Effector memory CD8-positive, alpha-beta T cell (primary cell): ENCODE measurements at places on chromosomes 12 and 14.

- DNase-seq, result no peak
Measured at GRCh38 chr12:13504736-13505135, 308.2 kb downstream of the EMP1 start.

DNA sequence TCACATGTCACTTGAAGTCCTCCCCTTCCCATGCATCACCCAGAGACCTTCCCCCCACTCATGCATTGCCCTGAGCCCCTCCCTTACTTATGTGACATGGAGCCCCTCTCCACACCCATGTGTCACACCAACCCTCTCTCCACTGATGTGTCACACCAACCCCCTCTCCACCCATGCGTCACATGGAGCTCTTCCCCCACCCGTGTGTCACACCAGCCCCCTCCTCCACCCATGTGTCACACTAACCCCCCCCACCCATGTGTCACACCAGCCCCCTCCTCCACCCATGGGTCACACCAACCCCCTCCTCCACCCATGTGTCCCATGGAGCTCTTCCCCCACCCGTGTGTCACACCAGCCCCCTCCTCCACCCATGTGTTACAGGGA is 30.4 kb downstream of the RTL1 start:
- no peak for DNase-seq

DNA sequence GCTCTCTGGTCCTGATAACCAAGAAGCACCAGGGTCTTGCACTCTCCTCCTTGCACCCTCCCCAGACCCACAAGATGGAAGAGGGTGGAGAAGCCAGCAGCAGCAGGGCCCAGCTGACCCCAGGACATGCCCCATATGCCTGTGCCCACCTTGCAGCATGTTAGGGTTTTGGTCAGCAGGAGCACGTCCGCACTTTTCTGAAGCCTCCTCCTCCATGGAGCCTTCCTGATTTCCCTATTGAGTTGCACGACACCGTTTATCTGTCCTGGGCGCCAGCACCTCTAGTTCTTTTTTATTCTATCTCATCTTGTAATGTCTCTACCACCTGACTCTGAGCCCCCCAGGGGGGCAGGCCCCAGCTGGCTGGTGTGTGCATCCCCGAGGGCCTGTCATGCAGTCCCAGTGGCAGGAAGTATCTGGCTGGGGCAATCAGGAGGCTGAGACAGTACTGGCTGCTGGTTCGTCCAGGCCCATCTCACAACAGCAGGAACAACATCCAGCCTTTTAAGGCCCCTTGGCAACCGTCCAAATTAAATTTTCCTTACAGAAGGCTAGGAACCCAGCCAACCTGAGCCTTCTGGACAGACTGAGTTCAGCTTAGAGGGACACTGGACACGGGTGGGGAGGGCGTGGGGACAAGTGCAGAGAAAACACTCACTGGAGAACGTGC is 39.6 kb downstream of the CCDC85C start:
- no peak for DNase-seq

- DNase-seq, result no peak
Measured at GRCh38 chr14:56580221-56580711, 668 bp downstream of the TMEM260 start.

DNA sequence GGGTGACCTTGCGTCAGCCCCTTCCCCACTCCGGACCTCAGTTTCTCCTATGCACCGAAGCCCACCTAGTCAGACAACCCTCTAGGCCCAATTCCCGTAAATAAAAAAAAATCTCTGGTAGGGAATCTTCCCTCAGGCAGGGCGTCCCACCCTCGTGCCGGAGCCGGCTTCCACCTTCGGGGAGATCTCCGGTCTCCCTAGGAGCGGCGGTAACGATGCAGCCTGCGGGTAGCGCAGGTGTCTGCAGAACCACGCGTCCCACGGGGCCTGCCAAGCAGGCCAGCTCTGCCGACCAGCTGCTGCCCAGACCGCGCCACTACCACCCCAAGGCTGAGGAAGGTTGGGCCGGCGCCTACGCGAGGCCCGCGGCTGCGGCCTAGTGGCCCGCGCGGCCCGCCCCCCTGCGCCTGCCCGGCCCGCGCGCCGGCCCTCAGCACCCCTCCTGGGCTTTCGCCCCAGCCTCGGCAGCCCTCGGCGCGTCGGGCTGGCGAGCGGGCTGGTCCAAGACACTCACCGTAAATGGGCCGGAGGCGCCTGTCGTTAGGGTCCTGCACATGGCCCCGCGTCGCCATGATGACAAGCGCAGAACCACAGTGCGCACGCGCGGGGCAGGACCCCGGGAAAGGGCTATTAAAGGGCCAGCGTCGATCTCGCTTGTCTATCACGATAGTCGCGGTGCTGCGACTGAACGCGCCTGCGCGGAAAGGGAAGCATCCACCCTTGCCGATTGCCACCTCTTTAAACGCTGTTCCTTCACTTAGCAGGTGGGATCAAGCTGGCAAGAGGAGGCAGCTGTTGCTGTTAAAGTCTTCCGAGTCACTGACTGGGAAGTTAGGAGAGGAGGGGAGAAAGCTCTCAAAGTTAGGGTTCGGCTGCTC is at the start of gene NAA25:
Gene NAA25, minus strand, starts transcription at position 582 of the 878 bp plus-strand sequence. Its CDS starts 10 bp downstream, at position 572.
- peak; percentile 80 for DNase-seq

- DNase-seq, result no peak
Measured at GRCh38 chr12:59603754-59604153, 7.9 kb downstream of the SLC16A7 start.

GRCh38 chr14:51845811-51846210 is 14.6 kb upstream of the GNG2 start:
- no peak for DNase-seq

GRCh38 chr14:58643366-58643765 is 5.6 kb downstream of the DACT1 start:
- no peak for DNase-seq

GRCh38 chr12:42673535-42673934 is 84.0 kb upstream of the PRICKLE1 start:
- DNase-seq, result no peak

GRCh38 chr12:13195785-13196129 is 769 bp upstream of the EMP1 start:
- DNase-seq, result no peak

GRCh38 chr12:22046968-22047390 is 961 bp downstream of the CMAS start:
- no peak for DNase-seq

- DNase-seq, result no peak
Measured at GRCh38 chr14:38749936-38750335, 353.1 kb downstream of the SEC23A start.

DNA sequence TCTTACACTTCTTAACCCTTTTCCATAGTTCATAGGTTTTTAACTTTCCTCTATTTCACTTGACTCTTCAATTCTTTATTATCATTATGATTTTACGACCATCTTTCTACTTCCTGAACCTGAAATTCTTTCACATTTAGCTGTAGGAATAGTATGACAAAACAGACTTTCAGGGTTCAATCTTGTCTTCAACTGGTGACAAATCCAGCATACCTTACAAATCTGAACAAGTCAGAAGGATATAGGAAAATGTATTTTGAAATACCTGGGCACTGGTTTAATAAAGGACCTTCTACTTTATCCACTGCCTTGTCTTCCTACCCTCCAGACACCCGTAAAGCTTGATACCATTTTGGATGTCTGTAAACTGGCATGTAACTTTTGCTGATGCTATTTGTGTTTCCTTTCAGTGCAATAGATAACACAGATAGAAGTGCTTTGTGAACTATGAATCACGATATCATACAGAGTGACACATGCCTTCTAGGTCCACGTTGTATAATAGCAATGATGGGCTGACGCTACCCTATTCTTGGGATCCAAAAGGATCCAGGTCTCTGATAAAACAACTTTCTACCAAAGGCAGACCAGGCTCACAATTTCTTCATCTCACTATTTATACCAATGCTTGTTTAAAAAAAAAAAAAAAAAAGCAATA is 77.4 kb upstream of the SAV1 start:
- DNase-seq, result no peak

- DNase-seq, result no peak
Measured at GRCh38 chr12:65384240-65384639, 105.8 kb downstream of the MSRB3 start.

DNA sequence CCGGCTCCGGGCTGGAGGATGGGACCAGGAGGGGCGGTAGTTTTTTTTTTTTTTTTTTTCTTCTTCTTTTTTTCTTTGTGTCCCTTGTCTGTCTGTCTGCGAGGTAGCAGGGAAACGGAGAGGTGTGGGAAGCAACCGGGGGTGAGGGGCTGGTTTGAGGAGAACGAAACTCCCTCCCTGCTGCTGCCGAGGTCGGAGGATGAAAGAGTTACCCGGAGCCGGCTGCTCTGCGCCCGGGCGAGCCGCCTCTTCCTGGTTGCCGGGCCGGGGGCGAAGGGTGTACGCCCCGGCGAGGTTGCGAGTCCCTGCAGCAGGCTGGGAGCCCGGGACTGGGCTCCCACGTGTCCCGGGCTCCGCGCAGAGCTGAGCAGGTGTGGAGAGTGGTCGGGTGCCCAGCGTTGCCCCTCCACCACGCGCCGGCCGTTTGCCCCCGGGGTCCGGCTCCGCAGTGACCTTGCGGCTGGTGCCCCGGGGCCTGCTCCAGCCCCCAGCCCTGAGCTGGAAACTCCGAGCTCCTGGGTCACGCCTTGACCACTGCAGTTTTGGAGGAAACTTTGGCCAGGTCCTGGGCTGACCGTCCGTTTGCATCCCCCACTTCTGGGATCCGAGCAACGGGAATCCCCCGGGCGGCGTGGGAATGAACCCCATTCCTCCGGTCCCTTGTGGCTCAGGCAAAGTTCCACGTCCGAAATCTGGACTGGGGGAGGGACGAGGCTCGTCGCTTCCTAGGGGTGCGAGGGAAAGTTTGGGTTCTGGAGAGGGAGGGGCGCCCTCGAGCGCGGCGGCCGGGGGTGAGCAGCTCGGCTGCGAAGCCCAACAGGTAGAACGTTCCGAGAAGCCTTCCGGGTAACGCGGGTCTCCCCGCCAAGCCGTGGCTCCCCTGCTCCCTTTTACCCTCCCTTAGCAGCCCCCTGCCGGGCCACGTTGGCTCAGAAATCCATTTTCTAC is 1.3 kb downstream of the CHST11 start:
- peak; percentile 37 for DNase-seq

DNA sequence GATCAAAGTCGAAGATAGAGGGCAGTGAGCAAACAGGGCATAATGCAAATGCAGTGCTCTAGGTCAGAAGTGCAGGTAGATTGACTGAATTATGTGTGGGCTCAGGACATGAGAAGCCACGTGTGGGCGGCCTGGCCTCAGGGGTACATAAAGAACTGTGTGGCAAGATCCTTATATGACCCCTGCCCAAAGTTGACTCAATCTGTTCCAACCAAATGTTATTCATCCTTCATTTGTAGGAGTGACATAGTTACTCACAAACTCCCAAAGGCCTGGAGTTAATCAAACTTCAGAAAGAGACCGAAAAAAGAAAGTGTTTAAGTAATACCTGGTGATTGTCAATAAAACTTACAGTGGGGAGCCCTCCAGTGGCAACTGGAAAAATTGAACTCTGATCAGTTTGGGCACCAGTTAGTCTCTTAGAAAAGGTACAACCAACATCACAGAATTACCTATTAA is 150.4 kb upstream of the FAR2 start:
- DNase-seq, result no peak

- peak; percentile 40 for DNase-seq
Measured at GRCh38 chr12:13196130-13196921, at the start of gene EMP1. TSS of gene EMP1 (plus strand) at chr12:13196726. CDS start at chr12:13211511, 14,785 bp downstream.
